ENCODE measurements at places on chromosomes 12 and 14.

- DNase-seq = no peak
Measured at GRCh38 chr14:55754871-55755270, 174.9 kb downstream of the KTN1 start.

GRCh38 chr12:1680804-1681492, 9.9 kb upstream of the ADIPOR2 start:
- DNase-seq = no peak

- DNase-seq = no peak
Measured at GRCh38 chr14:39555749-39556148, 123.5 kb upstream of the FBXO33 start.

- DNase-seq = peak; percentile 22
Measured at GRCh38 chr14:54600717-54601109, 33.8 kb downstream of the SAMD4A start.
